ENCODE measurements at places on chromosomes 2 and 18.
A peak's percentile ranks its signal among the peaks of the same experiment; 100 is the strongest.

GRCh38 chr2:218727502-218728165 is 17.0 kb downstream of the TTLL4 start:
- no peak for DNase-seq

GRCh38 chr2:129748250-129748649 is 231.2 kb upstream of the RAB6C start:
- DNase-seq = no peak

DNA sequence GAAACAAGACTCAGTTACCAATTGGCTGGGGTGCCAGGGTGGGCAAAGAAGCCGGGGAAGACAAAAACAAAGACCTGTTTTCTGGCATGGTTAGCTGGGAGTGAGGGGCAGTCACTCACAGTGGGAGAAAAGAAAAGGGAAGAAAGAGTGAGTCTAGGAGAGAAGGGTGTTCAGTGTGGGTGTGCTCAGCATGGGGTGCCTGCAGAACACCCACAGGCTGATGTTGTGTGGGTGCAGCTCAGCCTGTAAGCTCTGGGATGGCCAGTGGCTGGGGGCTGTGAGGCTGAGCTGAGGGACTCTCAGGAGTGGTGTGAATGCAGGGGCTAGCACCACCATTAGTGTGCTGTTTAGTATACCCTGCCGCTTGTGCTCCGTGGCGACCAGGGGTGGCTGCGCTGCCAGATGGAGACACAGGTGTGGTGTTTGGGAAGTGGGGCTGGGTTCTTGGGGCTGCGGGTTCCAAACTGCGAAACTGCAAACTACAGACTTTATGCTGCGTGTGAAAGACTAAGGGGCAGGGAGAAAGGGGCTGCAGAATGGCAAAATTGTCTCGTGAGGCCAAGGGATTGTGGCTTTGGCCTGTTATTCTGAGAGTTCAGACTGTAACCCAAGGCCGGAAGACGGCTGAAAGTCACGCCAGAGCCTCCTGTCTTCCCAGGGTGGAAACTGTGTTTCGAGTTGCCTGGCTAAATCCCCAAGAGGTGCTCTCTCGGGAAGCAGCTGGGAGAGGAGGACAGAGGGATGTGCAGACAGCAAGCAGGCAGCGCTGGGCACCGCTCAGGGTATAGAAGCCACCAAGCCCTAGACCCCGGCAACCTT is 156.3 kb downstream of the TTC32 start:
- DNase-seq = no peak

DNA sequence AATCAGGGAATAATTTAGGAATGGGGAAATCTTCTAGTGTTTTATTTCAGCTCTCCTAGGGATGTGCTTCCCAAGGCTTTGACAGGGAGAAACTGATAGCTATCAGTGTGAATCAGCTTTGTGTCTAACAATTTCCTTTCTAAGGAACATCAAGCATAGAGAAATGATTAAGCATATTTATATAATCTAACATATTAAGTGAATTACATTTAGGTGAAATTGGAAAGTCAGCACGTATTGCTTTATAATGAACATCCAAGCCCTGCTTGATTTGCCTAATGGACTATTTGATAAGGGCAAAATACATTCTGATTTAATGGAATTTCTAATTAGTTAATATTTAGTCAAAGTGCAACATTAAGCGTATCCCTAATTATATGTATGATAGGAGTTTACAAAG is 19.5 kb upstream of the TSPYL6 start:
- DNase-seq = no peak

- no peak for DNase-seq
These were observed 71.7 kb downstream of the HPCAL1 start for GRCh38 chr2:10374362-10374943.

GRCh38 chr18:56337507-56337906 is 300.9 kb downstream of the TXNL1 start:
- DNase-seq = no peak

GRCh38 chr2:74887960-74888700 is 54.2 kb downstream of the HK2 start:
- no peak for DNase-seq

DNA sequence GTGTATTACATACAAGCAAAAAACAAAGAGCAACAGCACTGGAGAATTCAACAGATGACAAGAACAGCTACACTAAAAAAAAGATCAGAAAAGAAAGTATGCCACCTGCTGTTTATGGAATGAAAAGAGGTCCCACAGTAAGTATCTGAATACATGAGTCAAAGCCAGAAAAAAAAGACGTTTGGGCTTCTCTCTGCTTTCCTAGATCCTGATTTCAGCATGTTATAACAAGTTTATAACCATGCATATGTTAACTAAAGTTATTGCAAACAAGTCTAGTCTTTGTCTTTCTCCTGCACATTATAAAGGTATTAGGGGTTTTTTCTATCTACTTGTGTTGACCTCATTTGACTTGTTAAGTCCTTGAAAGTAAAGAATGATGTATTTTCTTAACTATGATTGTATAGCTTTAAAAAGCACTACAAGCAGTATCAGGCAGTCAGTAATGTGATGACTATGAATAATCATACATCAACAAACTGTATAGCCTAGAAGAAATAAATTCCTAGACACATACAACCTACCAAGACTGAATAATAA is 108.5 kb upstream of the COL5A2 start:
- peak; percentile 28 for DNase-seq

- DNase-seq = no peak
These were observed 593.2 kb upstream of the ZNF804A start for GRCh38 chr2:184004948-184005672.

- no peak for DNase-seq
These were observed 36.5 kb downstream of the GALM start for GRCh38 chr2:38702413-38702812.

DNA sequence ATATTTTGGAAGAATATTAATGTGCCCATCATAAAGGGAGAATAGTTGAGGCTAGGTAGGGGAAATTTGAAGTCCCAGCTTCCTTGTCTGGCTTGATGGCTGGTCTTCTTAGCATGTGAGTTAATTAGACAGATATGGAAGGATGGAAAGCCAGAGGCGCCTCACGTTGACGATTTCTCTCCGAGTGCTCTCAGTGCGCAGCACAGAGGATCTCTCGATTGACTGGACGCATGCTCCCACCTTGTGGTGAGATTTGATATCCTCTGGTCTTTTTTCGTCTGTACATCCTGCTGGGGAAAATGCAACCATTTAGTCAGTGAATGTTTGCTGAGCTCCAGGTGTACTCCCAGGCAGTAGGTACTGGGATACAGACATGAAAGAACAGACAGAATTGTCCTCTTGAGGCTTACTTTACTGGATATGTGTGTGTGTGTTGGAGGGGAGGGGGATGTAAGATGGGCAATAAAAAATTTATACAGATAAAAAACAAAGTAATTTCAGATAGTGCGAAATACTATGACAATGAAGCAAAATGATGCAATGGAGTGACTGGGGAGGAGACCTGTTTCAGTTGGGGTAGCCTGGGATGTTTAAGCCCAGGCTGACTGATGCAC is 66.9 kb upstream of the ZNG1B start:
- no peak for DNase-seq

GRCh38 chr2:128412181-128412871 is 93.7 kb upstream of the HS6ST1 start:
- no peak for DNase-seq

DNA sequence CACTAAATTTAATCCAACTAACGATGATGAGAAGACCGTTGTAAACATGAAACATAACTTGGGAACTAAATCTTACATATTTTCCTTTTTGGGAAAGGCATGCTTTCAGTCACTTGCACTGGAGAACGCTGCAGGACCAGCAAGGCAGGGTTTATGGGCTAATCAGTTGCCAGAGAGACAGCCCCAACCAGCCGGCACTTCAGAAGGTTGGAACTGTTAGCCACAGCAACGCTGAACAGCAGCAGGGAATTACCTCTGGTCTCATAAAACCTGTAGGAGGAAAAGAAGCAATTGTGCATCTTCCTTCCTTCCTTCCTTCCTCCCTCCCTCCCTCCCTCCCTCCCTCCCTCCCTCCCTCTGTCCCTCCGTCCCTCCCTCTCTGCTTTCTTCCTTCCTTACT is 33.9 kb upstream of the SIX2 start:
- DNase-seq = no peak

- DNase-seq = peak; percentile 28
These were observed 128.6 kb upstream of the NYAP2 start for GRCh38 chr2:225270861-225271260.

- DNase-seq = no peak
These were observed 659.3 kb upstream of the FANCL start for GRCh38 chr2:58900246-58901027.

GRCh38 chr2:11658208-11659114 is 11.5 kb downstream of the NTSR2 start:
- DNase-seq = no peak

GRCh38 chr2:173087793-173088496 is 12.3 kb downstream of the MAP3K20 start:
- no peak for DNase-seq
